NCI-H226 (cell line): ENCODE measurements at places on chromosomes 11 and 22.

- peak; percentile 34 for DNase-seq
Observed at GRCh38 chr22:38203090-38203810, 1.5 kb downstream of the MAFF start.

GRCh38 chr11:29190313-29190712 lies 826.5 kb downstream of the KCNA4 start:
- DNase-seq = no peak

- DNase-seq = no peak
Observed at GRCh38 chr22:30290342-30291057, 1.2 kb upstream of the CASTOR1 start.

GRCh38 chr11:118084247-118084646 lies 2.5 kb downstream of the SMIM35 start:
- no peak for DNase-seq

- no peak for DNase-seq
Observed at GRCh38 chr11:120442031-120442430, 69.5 kb upstream of the GRIK4 start.

DNA sequence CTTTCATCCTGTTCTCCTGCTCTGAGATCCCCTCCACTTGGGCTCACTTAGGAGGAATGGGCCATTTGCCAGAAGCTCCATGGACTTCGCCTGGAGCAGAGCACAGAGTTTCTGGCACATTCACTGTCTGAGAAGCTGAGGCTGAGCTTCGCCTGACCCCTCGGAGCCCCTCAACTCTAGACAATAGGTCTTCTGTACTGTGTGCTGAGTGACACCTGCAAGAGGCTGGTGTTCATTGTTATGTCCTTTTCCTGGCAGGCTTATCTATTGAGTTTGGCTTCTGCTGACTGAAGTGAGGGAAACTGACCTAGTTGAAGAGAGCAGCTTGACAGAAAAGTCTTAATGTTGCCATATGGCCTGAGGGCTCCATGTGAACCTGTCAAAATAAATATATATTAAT lies 124.3 kb downstream of the EHF start:
- DNase-seq = no peak

- no peak for DNase-seq
Observed at GRCh38 chr11:121478895-121479697, 26.3 kb upstream of the SORL1-AS1 start.

GRCh38 chr11:123584186-123584585 lies 70.2 kb downstream of the SCN3B start:
- DNase-seq = no peak

GRCh38 chr22:33354928-33355327 lies 296.7 kb upstream of the SYN3 start:
- peak; percentile 37 for DNase-seq

DNA sequence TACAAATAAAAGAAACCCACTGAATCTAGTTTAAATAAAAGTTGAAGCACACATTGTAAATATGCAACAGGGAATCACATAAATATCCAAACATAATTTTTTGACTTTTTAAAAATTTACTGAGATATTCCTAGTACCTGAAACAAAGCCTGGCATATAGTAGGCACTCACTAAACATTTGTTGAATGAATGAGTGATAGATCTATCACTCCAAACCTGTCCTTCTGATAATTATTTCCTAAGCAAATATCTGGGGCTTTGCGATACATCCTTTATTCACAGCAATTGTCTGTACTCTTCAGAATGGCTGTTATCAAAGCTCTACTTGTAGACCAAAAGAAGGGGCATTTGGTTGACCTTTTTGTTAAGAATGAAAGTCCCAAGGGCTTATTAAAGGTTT lies 2.6 kb upstream of the PSMA1 start:
- no peak for DNase-seq

DNA sequence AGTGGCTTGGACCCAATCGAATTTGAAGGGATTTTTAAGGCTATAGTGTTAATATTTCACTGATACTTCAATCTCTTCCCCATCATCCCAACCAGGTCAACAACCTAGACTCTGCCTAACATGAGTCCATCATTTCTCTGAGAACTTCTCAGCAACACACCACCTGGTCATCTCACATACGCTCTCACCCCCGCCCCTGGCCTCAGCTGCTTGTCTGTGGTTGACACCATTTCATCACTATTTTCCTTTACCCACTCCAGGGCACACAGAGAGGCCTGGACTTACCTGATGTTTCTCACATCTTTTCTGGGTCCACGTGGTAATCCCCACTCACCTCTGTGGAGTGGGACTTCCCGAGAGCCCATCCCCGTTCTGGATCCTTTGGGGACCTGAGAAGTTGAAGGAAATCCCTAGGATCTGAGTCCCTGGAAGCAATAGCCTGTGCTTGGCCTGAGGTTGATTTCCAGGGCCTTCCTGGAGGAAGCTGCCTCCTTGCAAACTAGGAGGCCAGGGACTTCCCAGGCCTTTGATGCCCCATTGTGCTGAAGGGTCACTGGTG lies 3.2 kb downstream of the P2RX3 start:
- no peak for DNase-seq

DNA sequence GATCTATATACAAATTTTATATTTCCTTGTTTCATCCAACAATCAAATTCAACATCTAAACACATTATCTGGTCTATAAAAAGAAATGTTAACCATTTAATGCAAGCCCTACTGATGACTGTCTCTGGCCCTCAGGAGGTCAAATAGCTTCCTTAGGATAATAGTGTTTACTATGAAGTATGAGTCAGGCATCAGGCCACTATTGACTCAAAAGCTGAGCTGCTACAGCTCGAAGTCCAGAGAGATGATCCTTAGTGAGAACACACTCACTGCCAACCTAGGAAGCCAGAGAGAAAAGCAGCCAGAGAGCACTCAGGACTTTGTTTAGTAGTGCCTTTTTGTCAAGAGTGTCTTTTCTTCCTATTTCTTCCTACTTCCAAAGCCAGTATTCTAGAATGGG lies 171.8 kb downstream of the SOX6 start:
- DNase-seq = peak; percentile 76

DNA sequence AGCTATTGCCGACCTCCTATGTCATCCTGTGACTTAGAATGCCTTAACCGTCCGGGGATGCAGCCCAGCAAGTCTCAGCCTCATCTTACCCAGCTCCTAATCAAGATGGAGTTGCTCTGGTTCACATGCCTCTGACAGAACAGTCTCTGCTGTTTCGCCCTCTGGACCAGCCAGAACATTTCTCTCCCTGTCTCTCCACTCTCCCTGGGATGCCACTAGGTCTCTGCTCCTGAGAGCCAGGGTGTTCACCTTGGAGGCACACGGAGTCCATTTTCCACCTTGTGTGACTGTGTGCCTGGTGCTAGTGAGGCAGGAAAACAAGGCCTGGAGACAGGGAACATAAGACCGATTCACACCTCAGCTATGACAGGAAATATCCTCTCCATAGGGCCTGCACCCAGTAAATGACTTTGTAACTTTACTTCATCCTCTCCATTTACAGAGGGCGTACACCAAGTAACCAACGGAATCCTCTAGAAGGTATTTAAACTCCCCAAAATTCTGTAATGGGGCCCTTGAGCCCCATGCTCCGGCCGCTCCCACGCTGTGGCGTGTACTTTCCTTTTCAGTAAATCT lies 16.8 kb upstream of the B4GALNT4 start:
- no peak for DNase-seq

DNA sequence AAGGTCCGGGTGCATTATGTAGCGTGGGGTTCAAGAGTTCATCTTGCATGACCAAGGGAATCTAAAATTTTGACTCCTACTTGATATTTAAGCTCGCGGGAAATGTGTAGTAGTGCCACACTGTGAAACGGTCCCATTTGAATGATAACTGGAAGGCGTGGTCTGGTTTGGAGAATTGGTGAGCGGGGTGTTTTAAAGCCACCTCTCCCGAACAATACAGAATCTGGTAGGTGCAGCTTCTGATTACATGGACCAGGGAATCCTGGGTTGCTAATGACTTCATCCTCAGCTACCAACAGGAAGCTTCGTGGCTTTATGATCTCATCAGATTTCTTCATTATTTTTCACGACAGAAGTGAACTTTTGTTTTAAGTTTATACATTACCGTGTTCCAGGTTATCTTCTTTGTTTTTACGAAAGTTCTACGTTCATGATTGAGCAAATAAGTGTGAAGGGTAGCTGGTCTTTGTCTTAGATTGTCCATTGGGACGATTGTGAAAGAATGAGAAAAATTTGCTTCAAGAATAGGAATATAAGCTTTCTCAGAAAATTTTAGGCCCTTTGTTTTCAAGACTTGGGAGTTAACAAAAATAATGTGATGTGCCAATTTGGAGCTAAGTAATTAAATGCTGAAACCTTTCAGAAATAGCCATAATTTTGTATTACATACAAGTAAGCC lies 1.7 kb downstream of the QSER1 start:
- DNase-seq = peak; percentile 73

DNA sequence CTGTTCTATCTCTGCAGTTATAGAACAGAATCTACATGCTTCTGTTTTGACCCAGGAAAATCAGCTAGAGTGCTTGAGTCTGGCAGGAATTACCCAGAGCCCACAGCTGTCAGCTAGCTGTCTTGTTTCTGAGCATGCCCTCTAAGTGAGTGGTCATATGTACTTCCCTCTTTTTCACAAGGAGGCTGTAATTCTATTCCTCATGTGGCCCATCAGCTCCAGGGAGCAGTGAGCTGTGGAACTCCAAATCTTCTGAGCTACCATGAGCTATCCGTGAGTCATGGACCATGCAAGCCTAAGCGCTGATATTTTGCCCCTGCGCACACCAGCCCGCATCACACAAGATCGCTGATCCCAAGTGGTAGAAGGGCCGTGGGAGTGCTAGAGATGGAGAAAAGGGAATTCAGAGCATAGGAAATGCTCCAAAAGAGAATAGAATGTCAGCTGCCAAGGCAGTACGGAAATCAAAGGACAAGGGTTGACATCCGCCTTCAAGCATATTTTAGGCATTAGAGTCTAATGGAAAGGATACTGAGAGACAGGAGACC lies 5.4 kb downstream of the FJX1 start:
- peak; percentile 86 for DNase-seq

- no peak for DNase-seq
Observed at GRCh38 chr22:27990879-27991278, 71.8 kb upstream of the PITPNB start.

GRCh38 chr11:35524780-35525179 lies 636 bp downstream of the PAMR1 start:
- no peak for DNase-seq

- no peak for DNase-seq
Observed at GRCh38 chr22:23827351-23827995, 11.3 kb downstream of the DERL3 start.

DNA sequence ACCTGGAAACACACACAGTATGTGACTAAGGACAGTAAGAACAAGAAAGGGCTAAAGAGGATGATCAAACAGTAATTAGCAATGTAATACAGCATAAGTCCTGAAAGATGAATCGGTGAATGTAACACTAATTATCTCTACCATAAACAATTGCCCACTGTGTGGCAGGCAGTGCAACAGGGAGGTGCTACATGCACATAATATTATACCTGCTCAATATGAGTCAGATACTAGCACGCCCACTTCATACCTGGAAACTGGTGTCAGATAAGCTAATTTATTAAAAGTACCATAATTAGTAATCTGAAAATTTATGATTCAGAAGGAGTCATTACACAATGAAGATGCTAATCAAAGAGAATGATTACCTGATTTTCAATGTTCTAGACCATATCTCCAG lies 14.9 kb downstream of the CASP12 start:
- no peak for DNase-seq

- DNase-seq = no peak
Observed at GRCh38 chr11:31641477-31642062, 132.0 kb downstream of the ELP4 start.

GRCh38 chr22:42214633-42215415 lies 55.6 kb downstream of the TCF20 start:
- no peak for DNase-seq
